ENCODE measurements at places on chromosomes 3 and 15.

- DNase-seq: no peak
Measured at GRCh38 chr15:44596511-44597010, 59.6 kb downstream of the EIF3J start.

GRCh38 chr15:90954712-90955623 is at the start of gene RCCD1:
TSS of gene RCCD1 (plus strand) at chr15:90954884. CDS start at chr15:90956735, 1,851 bp downstream.
- DNase-seq: peak; percentile 64

- DNase-seq: no peak
Measured at GRCh38 chr15:62880278-62880677, 162.3 kb upstream of the TPM1 start.

GRCh38 chr3:61665987-61666386 is 104.6 kb downstream of the PTPRG start:
- no peak for DNase-seq

DNA sequence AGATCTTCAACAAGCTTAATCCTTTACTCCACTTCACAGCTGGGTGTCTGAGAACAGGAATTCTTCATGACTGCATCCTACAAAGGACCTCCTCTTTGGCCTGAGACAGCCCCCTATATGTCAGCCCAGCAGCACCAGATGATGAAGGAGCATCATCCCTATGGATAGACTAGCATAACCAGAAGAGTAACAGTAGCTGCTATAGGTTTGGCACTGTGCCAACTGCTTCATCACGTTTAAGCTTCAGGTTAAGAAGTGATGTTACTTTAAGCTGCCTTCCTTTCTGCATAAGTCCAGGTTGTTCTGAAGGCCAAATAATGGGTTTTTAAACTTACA is 50.6 kb downstream of the CMSS1 start:
- no peak for DNase-seq

GRCh38 chr3:126424039-126424717 is 29.5 kb downstream of the CFAP100 start:
- DNase-seq: no peak

- DNase-seq: no peak
Measured at GRCh38 chr3:187277129-187277462, 14.4 kb downstream of the MASP1 start.

DNA sequence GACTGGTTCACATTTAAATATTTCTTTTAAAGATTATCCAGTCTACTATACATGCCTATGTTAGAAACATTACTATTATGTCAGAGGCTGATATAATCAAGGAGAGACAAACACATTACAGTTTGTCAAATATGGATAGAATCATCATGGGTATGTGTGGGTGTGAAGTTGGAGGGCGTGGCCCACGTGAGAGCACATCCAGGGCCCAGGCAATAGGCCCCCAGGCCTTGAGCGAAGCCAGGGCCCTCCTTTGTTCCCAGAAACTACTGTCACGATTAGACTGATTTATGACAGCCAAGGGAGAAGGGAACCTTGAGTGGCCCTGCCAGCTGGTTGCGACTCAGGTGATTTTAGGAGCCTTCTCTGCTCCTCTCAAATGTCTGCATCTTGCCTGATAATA is 26.9 kb upstream of the LDHAL6B start:
- no peak for DNase-seq

DNA sequence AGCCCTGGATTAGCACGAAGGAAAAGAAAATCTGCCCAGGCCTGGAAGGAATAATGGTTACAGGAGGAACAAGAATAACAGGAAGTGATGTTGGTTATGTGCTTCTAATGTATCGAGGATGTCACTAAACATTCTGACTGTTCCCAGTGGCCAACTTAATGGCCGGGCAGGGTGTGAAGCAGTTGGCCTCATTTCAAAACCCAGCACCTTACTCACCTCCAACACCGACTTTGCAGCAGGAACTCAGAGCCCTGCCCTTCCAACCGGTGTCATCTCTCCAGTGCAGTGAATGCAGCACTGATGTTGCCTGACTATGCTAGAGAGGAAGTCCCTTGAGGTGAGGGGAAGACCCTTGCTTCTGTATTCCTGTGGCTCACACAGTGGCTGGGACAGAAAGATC is 162.4 kb upstream of the LRTM1 start:
- no peak for DNase-seq

DNA sequence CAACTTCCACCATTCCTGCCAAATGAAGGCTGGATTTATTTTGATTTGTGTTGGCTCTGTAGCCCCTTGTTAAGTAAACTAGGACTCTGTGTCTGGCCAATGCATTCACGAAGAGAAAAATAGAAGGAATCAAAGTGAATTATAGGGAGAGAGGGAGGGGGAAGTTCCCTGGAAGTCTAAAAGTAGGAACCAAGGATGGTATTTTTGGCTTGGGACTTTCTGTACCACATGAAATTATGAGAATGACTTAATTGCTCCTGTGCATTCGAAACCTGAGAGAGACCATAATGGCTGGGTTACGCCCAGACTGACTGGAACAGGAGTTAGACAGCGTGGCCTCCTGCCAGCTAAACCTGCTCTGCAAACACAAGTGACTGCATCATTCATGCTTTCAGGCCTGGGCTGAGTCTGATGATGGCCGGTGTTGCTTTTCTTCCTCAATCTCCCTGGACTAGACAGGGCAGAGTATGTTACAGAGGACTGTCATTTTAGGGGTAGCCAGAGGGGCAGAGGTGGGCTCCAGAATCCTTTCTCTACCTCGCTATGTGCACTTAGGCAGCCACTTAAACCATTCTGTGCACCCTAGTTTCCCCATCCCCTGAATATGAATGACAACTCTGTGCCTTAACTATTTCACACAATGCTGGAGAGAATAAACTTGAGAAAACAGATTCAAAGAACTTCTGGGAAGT is 58.9 kb downstream of the MYO1E start:
- DNase-seq: no peak

GRCh38 chr3:148957586-148957985 is 33.8 kb upstream of the GYG1 start:
- DNase-seq: no peak

DNA sequence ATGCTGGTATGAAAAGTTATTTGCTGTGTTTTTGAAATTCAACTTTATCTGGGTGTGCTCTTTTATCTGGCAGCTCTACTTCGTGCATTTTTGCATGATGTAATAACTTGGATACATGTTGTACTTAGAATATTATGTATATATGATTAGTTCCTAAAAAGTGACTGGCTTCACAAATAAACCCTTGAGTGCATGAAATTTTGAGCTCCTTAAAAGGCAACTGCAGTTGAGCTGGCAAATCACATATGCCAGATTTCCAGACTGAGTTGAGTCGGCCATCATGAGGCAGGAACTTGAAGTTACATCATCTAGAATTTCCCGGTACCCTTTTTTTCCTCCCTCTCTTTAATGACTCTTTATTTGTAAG is 162.5 kb downstream of the FNDC3B start:
- DNase-seq: no peak

- no peak for DNase-seq
Measured at GRCh38 chr3:56365905-56366640, 102.2 kb downstream of the ERC2 start.

GRCh38 chr15:49900903-49901235 is 218.2 kb downstream of the ATP8B4 start:
- DNase-seq: no peak

- no peak for DNase-seq
Measured at GRCh38 chr3:8942115-8942514, 21.2 kb downstream of the RAD18 start.

DNA sequence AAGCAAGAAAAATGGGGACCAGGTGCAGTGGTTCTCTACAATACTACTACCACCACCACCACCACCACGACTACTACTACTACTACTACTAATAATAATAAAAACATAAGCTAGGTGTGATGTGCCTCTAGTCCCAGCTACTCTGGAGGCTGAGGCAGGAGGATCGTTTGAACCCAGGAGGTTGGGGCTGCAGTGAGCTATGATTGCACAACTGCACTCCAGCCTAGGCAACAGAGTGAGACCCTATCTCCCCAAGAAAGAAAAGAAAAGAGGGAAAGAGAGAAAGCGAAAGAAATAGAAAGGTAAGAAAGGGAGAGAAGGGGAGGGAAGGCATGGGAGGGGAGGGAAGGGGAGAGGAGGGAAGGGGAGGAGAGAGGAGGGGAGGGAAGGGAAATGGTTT is 350.6 kb downstream of the FOXP1 start:
- no peak for DNase-seq

- no peak for DNase-seq
Measured at GRCh38 chr3:82087958-82088357, 326.5 kb upstream of the GBE1 start.

DNA sequence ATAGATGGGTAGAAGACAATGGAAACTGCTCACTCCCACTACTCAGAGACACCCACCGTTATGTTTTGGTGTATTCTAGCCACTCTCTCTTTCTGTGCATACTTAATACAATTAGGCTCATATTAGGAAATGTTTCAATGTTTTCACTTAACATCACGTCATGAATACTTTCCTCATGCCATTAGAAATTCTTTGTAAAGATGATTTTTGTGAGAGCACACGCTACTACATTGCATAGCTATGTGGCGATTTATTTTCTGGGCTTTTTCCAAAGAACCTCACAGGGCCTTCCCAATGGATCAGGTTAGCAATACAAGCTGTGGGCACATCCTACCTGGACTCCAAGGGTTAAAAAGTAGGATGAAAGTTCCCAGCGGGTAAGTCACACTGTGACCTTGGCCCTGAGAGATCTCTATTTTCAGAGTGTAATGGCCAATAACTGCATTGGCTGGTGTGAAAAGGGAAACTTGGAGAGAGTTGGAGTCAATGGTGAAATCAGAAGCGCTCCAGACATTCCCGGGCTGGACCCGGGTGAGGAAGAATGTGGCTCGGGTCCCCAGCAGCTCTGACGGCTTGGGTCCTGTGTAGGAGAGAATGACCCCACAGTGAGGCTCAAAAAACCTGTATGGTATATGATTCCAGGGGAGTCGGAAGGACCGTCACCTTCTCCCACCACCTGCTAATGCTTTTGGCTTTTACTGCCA is 25.8 kb upstream of the TGM5 start:
- no peak for DNase-seq

Data from GOT3 (cell line).